ENCODE measurements at places on chromosomes 12 and 14. TPM values are rescaled to one million over a fixed set of nuclear protein-coding genes. Genes with fewer than 3 reads are reported as not detected.
A peak's percentile ranks its signal among the peaks of the same experiment; 100 is the strongest.

Gene RACGAP1
- 73.4 TPM for polyA plus RNA-seq

Gene NR2C1
- polyA plus RNA-seq = 15.6 TPM

Gene RHNO1
- polyA plus RNA-seq = 42.5 TPM

Gene DAO
- polyA plus RNA-seq = not detected

Gene KRT73
- not detected for polyA plus RNA-seq

GRCh38 chr14:39383026-39383660 lies 49.1 kb downstream of the FBXO33 start:
- DNase-seq = no peak

- no peak for DNase-seq
These were observed 4.4 kb upstream of the BICD1 start for GRCh38 chr12:32102234-32102633.

- DNase-seq = no peak
These were observed 45.9 kb downstream of the SLC25A47 start for GRCh38 chr14:100369019-100369418.

DNA sequence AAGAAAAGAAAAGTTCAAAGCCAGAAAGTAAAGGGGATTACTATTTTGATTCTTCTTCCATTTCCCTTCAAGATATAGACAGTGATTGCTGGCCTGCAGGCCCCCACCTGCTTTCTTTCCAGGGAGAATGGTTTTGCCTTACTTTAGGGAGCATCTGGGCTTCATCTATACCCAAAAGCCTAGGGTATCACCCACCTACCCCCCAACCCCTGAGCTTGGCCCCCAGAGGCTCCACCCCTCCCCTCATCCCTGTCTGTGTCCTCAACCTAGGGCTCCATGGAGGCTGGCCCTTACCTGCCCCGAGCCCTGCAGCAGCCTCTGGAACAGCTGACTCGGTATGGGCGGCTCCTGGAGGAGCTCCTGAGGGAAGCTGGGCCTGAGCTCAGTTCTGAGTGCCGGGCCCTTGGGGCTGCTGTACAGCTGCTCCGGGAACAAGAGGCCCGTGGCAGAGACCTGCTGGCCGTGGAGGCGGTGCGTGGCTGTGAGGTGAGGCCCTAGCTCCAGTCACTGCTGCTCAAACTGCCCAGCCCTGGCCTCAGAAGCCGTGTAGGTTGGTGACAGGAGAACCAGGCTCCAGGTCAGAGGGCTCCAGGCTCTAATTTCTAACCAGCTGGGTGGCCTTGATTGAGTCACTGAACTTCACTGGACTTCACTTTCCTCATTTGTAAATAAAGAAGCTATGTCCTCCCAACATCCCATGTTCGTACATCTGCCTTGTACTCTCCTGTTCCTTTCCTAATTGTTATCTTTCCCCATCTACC lies 13.6 kb downstream of the ARHGEF40 start:
- DNase-seq = no peak

DNA sequence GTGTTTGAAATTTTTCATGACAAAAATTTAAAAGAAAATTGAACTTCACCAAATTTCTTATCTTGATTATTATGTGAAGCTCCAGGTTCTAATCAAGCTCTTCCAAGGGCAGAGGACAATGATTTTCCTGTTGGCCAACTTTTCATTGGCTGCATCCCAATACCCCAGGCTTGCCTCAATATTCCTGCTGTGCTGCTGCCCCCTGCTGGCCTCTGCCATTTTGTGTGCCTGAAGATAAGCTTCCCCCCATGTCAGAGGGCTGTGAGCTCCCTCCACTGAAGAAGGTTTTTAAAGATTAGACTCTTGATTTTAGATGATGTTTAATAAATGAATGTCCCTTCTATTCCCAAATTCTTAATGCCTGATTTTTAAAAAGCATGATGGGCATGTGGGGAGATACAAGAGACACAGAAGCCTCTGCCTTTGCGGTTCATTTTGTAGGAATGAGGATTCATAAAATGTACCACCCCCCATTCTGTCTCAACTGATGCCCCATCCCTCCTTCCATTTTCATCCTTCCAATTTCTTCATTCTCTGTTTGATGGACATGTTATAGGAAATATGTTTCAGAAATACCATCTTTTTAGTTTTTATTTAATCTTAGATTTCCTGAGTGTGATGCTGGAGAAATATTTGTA lies 76.7 kb upstream of the RGS6 start:
- DNase-seq = peak; percentile 70

GRCh38 chr12:92899386-92900001 lies 29.6 kb downstream of the EEA1 start:
- peak; percentile 99 for DNase-seq

DNA sequence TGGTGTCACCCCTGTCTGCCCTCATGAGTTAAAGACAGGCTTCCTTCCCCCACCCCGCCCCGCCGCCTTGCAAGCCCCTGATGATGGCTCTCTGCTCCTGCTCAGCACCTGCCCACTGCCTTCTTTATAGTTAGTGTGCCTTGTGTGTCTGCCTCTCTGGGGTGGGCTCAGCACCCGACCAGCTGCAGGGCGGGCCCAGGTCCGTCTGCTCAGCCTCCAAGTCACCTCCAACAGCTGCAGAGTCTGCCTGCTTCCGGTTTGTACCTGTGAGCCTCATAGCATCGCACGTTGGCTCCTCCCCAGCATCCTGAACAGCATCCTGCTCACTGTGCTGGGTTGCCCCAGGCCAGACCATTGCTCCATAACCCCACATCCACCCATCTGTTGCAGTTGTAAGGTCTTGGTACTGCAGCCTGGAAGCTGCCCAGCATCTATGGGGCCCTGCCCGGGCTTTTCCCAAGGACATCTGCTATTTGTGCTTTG lies 3.5 kb downstream of the TGFB3 start:
- no peak for DNase-seq

DNA sequence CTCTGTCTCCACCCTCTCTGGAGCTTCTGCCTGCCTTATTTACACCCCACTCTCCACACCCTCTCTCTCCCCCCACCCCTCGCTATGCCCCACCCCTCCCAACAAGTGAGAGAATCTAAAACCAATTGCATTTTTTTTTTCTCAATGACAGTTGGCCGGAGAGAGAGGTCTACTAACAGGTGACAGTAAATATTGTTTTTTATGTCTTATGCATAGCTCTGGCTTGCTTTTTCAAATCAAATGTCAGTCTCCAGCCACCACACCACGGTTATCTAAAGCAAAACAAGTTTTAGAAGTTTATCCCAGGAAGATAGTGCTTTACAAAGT lies at the start of gene KCNC2:
KCNC2 (minus strand) TSS at position 28 of the 327 bp plus-strand sequence.
- no peak for DNase-seq

DNA sequence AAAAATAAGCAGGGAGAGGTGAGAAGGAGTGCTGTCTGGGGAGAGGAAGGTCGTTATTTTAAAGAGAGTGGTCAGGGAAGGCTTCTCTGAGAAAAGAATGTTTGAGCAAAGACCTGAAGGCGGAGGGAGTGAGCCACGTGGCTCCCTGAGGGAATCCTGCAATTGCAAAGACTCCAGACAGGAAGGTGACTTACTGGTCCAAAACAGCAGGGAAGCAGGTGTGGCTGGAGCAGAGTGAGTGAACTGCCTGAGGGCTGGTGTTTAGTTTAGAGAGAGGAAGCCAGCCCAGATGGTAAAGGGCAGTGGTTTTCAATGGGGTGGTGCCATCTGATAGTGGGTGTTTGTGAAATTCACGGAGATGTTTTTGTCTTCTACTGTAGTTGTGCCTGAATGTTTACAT lies 58.8 kb upstream of the LTA4H start:
- DNase-seq = peak; percentile 19

DNA sequence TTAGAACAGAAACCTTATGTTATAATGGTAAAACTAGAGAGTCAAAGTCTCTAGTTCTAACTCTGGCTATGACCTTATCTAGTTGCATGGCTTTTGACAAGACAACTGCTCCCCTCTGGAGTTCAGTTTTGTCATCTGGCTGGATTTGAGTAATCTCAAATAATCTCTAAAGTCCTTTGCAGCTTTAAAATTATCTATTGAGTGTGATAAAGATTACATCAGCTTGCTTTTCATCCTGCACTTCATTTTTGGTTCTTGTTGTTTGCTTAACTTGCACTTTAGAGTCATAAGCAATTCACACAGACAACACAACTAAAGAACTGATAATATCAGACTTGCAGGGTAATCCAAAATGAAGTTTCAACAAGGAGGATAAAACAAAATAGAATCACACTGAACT lies 2.3 kb downstream of the AKAP5 start:
- DNase-seq = no peak

- DNase-seq = no peak
These were observed 31.3 kb upstream of the DLK1 start for GRCh38 chr14:100695423-100695738.

DNA sequence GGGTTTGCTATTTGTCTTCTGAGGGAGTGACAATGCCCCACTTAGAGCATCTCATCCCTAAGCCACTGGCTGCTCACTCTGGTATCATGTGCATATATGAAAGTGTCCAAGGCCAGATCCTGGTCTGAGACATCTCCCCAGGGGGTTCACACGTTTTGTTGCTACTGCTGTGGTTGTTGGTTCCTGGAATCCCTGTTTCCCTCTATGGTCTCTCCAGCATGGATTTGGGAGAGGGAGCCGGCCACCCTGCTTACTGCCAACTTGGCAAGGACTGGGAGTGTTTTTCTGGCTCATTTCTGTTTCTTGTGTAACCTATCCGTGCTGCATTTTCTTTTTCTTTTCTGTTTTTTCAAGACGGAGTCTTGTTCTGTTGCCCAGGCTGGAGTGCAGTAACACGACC lies 101.3 kb upstream of the MAX start:
- DNase-seq = no peak

DNA sequence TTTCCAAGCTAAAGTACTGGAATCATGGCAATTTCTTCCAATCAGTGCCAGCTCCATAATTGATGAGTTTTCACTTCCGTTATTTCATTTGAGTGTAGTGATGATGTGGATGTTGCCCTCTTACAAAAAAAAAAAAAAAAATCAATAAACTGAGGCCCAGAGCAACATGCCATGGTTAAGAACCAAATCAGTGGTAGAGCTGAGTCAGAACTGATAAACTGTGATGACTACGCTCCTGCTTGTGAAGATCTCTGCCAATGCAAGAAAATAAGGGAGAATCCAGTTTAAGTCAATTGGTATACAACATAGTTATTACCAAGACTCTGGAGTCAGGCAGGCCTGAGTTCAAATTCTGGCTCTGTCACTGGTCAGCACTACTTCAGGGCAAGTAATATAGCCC lies 102.7 kb downstream of the GPR135 start:
- DNase-seq = no peak

DNA sequence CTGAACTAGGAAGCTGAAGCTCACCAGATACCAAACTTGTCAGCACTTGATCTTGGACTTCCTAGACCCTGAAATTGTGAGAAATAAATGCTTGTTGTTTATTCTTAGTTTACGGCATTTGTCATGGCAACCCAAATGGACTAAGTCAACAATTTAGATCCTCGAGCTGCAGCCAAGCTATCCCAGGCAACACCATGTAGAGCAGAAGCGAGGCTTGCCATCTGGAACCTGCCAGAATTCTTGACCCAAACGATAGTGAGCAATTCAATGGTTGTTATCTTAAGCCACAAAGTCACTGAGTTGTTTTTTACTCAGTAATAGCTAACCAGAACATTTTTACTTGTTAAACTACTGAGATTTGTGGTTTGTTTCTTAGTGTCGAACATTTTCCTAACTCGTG lies 458.5 kb upstream of the FLRT2 start:
- no peak for DNase-seq

DNA sequence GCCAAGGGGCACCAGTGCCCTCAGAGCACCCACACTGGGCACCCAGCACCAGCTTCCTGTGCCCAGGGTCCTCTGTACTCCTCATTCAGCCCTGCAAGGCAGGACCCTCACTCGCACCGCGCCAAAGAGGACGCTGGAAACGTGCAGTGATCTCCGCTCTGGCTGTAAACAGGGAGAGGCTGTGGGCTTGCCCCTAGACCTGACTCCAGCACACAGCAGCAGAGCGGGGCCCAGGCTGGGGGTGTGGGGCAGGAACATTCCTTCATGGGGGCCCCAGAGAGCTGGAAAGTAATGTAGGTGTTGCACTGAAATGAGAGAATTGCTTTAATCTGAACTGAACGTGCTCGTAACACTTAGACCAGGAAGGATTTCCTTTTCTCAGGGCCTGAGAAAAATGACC lies 5.0 kb upstream of the BRF1 start:
- DNase-seq = no peak

DNA sequence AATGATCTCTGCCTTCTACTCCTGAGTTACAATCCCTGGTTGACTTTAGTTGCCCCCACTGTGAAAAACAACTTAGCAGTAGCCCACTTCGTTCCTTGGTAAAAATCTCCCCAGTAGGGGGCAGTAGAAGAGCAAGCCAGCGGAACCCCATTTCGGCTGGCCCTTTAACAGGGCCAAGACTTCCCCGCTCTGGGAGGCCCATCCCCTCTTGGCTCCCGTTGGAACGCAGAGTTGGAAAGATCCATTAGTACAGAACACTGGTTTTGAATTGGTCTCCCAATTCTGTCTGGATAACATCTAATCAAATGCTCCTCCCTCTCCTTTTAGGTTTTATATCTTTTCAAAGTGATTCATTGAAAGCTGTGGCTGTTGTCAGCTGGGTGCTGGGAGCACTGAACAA lies 1133.3 kb downstream of the BCL11B start:
- peak; percentile 2 for DNase-seq

- DNase-seq = no peak
These were observed 324.5 kb downstream of the PCNX1 start for GRCh38 chr14:71231521-71232393.

DNA sequence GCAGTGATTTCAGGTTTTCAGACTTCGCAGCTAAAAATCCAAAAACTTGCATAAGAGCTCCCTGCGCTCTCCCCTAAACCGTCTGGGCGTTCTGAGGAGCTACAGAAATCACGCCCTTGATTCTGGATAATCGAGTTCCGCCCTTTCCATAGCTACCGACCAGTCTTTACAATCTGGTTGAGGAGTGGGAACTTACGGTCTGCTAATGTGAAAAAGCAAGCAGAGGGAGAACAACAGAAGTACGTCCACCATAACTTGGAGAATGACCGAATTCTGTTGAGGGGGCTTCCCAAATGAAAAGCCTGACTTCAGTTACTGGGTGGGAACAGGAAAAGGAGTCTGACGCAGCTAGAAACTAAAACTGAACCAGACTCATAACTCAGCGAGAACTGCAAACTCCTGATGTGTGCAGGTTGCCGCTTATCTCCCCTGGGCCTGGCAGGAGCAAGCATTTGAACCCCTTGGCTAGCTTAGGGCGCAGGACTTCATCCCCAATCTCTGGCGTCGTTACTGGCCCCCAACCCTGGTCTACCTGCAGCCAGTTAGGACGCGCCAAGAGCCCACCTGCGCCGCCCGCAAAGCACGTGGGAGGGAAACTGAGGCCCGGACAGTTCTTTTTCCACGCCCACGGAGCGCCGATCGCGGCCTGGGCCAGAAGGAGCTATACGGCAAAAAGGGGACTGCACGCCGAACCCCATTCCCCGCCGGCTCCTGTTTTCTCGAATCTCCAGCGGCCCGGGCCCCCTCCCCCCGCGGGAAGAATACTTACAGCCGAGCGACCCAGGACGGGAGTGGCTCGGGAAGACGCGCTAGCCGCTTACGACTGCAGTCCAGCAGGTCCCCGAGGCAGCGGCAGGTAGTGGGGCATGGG lies 838 bp downstream of the LRIG3 start:
- peak; percentile 68 for DNase-seq

DNA sequence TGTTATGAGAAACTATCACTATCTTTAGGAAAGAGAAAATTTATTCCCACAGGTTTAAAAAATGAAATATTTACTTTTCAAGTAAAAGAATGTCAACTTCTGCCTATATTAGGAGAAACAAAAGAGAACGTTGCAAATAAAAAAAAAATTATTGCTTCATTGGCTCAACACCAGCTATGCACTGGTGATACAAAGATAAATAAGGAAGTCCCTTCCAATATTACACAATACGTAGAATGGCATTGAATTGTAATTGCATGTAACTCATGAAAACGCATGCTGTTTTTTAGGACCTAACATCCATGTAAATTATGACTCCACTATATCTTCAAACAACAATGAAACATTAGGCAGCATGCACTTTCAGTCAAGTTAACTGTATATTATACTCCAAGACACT lies 56.4 kb upstream of the RERGL start:
- DNase-seq = peak; percentile 68
